ENCODE measurements at places on chromosomes 5 and 9.

GRCh38 chr5:180007582-180007981 is 64.0 kb downstream of the RNF130 start:
- no peak for DNase-seq

DNA sequence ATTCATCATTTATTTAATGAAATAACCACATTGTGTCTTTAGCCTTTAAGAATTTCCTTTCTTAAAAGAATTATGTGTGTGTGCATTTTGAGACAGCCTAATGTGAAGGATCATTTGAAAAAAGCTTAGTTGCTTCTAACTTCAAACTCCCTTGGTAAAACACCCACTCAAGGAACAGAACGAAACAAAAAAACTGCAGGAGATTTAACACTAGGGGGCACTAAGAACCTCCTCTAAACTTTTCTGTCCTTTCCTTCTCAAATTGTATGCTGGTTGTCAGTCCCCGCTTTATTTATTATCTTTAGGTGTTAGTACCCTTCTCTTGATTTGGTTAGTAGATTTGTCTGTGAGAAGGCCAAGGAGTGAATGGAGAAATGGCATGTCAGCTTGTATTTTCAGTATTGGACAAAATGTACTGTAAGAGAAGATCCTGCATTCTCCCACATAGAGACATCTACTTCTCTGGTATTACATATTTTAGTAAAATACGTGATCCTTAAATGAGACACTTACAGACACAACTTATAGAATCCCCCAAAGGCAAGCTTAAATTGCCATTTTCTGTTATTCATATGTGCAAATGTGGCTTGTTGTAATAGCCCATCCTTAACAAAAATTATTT is 229.7 kb downstream of the MRPS30 start:
- DNase-seq = no peak

- DNase-seq = peak; percentile 65
Observed at GRCh38 chr9:20558566-20559016, 63.7 kb downstream of the MLLT3 start.

DNA sequence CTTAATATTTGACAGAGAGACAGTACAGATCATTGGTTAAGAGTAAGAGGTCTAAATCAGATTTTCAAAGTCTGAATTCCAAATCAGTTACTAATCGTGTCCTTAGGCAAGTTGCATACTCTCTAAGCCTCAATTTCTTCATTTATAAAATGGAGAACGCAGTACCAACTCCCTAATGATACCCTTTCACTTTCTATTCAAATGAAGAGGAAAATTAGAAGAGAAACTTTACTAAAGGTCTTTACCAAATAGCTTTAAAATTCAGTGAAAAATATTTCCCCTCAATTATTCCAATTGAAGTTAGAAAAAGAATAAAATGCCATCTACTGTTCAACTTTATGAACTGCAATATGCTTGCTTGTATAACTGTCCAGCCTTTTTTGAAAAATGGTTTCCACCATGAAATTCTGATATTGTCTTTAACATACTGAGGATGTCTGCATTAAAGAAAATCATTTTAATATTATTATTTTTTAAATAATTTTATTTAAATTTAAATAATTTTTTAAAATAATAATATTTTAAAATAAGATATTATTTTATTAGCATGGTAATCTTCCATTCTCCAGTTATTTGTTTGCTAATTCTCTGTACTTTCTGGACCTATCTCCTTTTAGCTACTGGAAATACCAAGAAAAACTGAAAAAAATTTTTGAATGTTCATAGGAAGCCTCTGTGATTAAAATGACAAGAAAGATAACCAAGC is 36.0 kb downstream of the POC5 start:
- DNase-seq = no peak

- no peak for DNase-seq
Observed at GRCh38 chr9:69371001-69371400, 46.0 kb downstream of the ENTREP1 start.

- DNase-seq = peak; percentile 12
Observed at GRCh38 chr9:88106492-88106891, 31.8 kb downstream of the SPATA31C2 start.

GRCh38 chr9:16616686-16617085 is 253.8 kb downstream of the BNC2 start:
- no peak for DNase-seq

DNA sequence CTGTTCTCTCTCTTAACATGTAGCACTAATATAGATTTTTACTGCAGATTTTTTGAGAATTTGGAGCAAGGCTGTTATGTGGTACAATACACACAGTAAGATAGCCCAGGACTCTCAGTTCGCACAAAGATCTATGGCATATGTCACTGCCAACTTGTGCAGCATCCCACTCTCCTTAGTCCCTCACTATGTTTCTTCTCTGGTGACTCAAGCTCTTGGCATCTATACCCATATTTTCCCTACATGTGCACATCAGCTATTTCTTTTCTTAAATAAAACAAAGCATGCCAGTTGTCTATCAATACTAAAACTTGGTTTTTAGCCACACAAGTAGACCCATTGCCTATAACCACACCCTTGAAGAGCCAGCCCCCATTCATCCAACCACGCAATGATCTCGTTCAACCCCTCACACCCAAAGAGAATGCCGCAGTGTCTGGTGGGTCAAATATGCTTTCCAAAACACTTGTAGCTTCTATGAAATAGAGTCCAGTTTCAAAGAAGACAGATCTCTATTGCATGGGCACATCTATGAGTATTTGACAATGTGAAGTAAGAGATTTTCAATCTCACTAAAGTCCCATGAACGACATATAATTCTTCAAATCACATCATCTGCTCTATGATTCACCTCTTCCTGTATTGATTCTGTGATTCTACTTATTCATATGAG is 18.2 kb upstream of the IL7R start:
- no peak for DNase-seq

DNA sequence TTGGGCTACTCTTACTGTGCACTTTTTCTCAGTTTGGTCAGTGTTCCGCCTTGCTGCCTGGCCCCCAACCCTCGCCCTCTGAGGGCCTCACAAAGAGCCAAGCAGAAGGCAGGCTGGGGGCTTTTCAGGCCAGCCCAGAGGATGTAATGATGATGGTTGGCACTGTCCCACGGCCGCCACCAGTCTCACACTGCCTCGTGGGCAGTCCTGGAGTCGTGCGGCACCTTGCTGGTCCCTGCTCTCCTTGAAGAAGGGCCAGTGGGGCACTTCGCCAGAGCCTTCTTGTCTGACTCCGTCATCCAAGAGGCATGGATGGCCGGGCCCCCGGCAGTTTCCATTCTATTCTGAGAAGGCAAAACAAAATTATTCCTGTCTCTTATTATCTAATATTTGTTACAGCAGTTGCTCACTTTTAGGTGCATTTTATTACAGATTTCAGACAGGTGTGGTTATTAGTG is 21.0 kb downstream of the TENT4A start:
- DNase-seq = no peak

DNA sequence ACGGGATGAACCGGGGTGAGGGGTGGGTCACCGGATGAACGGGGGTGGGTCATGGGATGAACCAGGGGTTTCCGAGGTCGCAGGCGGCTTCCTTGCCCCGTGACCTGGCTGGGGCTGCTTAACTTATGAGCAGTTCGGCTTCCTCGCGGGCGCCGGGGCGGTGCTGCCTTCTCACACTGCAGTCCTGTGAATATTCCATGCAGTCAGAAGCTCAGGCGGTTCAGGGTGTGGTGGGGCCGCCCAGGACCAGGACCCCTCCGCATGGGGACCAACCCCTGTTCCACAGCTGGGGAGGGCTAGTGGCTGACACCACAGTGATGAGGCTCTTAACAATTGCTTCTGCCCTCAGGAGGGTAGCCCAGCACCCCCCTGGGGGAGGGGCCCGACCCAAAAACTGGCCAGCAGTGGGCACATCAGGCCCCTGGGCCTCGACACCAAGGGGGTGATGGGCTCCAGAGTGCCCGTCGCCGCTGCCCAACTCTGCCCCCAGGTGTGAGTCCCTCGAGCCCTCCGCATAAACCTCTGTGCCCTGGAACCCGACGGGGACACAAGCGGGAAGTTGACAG is 30.9 kb upstream of the SLC9A3 start:
- no peak for DNase-seq

- peak; percentile 10 for DNase-seq
Observed at GRCh38 chr9:77588271-77588937, 59.7 kb downstream of the GNA14 start.

DNA sequence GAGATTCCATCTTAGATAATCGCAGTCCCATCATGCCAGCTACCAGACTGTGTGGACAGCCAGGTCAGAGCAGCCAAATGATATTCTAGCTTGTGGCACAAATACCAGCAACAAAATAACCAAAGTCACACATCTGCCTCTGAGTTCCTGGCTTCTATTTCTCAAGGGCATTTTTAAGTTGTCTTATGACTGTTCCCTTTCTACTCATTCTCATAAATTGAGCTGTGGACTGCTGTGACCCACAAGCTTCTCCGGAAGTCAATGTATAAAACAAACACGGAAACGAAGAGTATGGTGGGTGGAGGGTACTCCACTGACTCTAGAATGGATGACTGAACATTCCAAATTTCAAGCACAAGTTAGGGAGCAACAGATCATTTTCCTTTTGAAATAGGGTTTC is 43.9 kb downstream of the PDCD1LG2 start:
- DNase-seq = no peak

GRCh38 chr5:53110156-53110555 is 599 bp upstream of the MOCS2 start:
- DNase-seq = no peak

DNA sequence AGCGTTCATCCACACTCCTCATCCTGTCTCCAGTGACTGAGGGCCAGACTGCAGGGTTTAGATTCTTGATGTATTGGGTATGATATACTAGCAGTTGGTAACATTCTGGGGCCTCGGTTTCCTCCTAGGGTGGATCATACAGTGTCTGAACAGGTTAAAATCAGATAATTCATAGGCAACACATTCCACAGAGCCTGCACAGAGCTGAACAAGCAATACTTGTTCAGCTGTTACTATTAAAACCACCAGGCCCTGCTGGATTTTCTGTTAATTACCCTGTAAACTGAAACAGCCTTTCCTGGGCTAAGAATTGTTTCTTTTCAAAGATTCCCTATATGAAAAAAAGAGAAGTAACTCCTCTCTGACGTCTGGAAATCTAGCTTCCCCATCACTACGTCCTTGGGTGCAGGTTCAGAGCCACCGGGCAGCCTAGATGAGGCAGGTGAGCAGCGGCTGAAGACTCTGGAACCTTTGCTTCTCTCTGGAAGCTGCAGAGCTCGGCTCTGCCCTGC is 1313.5 kb upstream of the WWC1 start:
- DNase-seq = no peak

DNA sequence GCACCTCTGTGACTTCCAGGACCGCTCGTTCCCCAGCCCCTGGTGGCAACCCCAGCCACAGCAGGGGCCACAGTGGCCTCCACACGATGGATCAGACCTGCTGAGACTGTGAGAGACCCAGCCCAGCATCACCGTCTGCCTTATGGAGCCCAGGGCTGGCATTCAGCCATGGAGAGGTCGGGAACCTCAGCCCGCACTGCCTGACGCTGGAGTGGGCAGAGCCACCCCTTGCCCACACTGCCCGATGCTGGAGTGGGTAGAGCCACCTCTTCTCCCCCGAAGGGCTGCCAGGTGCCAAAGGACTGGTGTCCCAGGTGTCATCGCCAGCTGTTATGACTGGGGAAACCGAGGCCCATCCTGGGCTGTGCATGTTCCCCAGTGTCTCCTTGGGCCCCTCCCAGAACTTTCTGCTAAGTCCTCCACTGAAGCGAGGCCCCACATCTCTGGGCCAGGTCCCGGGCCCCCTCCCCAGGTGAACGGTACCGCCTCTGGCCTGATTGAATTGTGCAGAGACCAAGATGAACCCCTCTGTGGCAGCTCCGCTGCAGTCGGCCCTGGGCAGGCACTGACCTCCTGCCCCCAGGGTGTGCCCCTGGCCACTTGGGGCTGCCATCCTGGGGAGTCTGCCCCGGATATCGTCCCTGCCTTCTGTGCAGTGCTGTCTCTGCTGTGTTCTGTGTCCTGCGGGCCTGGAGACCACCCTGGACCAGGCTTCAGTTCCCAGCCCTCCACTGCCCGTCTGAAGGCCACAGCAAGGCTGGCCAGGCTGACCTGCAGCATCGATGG is 137.1 kb downstream of the ADAMTS2 start:
- no peak for DNase-seq
